Cardiac septum (tissue), 1 donor: ENCODE measurements at places on chromosomes 1 and 21.

DNA sequence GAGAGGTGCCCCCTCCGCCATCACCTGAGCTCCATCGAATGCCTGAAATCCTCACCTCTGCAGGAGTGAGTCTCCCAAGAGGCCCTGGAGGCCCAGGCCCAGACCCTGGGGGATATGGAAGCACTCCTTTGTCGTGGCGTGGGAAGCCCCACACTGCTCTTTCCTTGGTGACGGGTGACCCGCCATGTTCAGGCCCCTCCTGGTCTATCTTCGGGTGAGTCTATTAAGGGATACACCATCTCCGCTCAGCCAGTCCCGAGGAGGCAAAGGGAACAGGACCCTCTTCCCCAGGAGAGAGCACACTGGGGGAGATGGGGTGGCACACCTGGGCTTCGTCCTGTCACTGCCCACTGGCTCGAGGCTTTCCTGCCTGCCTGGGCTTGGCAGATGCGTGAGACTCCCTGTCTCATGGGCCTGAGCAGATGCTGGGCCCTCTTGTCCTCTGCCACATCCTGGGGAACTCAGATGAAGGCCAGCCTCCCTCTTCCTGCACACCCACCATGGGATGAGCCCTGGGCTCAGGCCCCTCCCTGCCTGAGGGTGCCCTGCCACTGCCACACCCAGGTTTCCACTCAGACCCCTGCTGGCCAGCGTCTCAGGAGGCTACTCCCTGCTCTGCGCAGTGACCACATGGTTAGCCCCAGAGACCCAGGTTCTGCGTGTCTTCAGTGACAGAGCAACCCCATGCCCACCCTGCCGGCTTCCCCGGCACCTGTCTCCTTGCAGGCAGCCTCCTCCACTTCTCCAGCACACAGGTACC is 3.8 kb upstream of the NPHP4 start:
- DNase-seq, result peak; percentile 47

DNA sequence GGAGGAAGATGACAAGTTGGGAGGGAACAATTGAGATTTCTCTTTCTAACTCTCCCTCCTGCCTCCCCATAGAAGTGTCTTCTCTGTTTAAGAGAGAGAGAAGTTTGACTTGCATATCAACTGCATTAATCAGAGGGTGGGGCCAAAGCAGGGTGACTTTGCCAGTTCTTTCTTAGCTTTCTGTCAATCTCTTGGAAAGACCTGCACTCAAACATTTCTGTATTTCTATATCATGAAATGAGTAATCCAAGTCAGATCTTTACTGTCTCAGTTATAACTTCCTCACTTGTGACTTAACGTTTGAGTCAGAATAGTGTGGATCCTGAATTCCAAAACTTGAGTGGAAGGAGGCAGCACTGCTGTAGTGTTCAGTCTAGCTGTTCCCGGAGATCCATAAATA is 180.8 kb upstream of the KCNK2 start:
- DNase-seq, result no peak

DNA sequence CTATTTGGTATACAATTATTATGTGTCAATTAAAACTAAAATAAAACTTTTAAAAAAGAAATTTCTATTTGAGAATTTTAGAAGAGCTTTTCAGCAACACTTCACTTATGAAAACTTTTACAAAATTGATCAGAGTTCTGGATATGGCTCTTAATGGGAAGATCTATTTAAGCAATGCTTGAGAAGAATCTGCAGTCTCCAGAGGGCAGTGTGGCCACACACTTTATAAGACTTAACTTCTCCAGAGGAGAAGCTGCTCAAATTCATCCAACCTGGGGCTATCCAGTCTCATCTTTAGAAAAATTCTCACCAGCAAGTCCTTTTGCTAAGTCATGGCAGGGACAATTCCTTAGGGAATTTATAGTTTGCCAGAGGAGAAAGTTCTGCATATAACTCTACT is 25.2 kb upstream of the AGO1 start:
- no peak for DNase-seq

DNA sequence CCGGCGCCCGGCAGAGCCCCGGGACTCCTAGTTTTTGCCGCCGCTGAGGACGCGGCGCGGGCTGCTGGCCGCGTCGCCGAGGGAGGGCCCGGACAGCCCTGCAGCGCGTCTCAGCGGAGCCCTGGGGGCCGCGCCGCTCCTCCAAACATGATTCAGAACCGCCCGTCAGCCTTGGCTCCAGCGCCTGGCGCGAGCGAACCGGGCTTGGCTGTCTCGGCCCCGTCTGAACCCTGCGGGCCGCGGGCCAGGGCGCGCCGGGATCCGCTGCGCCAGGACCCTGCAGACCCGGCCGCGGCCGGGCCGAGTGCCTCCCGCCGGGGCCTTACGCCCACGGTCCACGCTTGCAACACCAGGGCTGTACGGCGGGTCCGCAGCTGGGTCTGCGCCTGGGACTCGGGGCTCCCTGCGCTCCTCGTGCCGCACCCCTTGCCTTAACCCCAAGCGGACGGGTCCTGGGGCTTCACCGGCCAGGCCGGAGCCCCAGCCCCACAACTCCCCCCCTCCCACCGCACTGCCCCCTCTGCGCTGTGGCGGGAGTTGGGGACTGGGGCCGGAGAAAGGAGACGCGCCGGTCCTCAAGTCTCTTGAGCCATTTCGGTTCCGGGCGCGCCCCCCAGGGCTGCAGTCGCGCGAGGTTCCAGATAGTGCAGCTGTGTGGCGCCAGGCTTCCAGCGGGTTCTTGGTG is 48.4 kb upstream of the CD34 start:
- peak; percentile 82 for DNase-seq

GRCh38 chr1:11272832-11273594 is at the start of gene UBIAD1:
UBIAD1 (plus strand) TSS chr1:11273198; CDS start chr1:11273532, 334 bp downstream.
- peak; percentile 95 for DNase-seq

DNA sequence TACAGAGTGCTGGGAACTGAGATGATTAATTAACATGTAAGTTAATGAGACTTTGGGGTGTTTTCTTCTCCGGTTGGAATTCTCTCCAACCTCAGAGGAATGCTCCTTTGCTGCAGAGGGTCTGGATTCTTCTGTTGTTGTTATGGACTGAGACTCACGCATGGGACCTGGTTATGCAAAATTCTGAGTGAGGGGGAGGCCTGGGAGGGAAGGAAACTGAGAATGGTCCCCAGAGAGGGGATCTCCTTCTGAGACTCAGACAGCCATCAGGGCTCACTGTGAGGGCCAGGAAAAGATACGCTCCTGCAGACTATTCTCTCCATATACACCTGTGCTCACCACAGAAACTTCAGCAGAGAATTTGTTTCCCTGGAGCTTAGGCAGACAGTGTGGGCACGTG is 56.3 kb downstream of the HTR6 start:
- DNase-seq, result no peak

DNA sequence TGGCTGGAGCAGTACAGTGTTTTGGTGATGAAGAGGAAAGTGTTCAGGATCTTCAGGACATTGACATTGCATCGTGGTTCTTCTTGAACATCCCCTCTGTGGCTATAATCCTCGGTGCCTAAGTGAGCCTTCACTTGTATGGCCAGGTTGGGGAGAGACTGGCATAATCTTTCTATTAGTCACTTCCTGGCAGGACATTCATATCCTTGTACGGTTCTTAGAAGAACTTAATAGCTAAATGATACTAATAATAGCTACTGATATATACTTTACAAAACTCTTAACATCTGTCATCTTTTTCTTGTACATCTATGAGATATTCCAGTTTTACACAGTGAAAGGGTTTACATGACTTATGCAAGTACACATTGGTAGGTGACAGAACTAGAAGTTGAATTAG is 35.8 kb downstream of the CELF3 start:
- DNase-seq, result no peak

- DNase-seq, result no peak
These were observed 103.5 kb upstream of the TLR5 start for GRCh38 chr1:223246476-223247112.

- DNase-seq, result no peak
These were observed 186.8 kb downstream of the APP start for GRCh38 chr21:25983745-25984144.
